Activated T-cell treated with anti-CD3 and anti-CD28 coated beads for 24 hours (primary cell): ENCODE measurements at places on chromosomes 5 and 9.

GRCh38 chr9:98345011-98345410 lies 89.6 kb upstream of the TBC1D2 start:
- no peak for DNase-seq

DNA sequence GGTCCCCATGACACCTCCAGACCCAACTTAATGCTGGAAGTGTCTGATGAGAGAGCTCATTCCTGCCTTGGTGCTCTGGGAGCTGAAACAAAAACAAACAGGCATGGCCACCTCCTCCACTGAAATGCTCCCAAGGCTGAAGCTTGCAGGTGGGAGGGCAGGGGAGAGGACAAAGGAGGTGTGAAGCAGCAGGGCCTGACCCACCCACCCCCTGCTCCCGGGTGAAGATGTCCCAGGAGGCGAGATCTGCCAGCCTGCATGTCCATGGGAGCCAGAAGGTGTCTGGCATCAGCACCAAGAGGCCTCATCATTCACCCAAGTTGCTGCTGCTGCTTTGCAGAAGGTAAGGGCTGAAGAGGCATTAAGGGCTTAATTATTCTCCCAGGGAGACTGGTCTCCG lies 4.2 kb upstream of the CCIN start:
- no peak for DNase-seq

GRCh38 chr9:88733651-88734421 lies 198.9 kb downstream of the NXNL2 start:
- no peak for DNase-seq

- DNase-seq: no peak
Measured at GRCh38 chr9:33932078-33932807, 115.3 kb downstream of the UBE2R2 start.

DNA sequence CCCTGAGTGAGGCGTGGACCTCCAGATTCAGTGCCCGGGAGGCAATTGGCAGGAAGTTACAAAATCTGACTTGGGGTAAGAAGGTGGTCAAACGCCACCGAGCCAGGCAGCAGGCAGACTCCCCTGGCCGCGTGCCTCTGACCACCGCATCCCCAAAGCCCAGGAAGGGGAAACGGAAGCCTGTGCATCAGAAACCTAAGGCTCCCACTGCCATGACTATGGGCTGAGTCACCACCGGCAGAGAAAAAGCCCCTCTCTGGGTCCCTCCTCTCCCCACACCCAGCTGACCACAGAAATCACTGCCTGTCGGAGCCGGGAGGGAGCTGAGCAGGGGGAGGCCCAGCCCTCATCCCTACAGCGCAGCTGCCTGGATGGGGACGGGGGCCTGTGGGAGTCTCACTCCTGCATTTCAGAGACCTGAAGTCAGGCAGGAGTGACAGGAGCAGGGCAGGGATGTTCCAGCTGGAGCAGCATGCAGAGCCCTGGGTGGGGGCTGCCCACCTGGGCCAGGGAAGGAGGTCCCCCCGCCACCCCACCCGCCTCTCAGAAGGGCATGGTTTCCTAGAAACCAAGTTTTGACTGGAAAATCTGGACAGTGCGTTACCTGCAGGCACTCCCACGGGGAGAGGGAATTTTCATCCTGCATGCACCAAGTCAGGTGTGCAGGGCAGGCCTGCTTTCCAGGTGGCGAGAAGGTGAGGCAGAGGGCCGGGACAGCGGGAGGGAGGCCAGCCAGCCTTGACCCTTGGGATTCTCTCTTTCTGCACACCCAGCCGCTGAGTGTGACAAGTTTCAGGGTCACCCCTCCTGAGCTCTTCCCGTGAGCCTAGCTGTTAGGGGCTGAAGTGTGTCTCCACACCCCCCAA lies 68.2 kb downstream of the LRSAM1 start:
- DNase-seq: peak; percentile 11

DNA sequence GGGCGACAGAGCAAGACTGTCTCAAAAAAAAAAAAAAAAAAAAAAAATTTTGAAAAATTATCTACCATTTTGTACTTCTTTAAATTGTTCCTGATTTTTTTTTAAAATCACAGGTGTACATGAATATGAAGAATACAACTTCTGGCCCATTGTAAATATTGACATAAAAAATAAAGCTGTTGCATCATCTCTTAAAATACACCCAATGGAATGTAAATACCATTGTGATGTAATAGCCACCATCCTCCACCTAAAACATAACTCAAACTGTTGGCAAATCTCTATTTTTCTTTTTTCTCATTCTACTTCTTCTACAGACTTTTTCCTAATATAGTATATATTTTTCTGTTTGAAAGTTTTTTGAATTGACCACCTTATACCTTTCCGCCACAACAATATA lies 61.0 kb upstream of the TEX48 start:
- DNase-seq: no peak

- DNase-seq: no peak
Measured at GRCh38 chr9:85895685-85896084, 45.3 kb upstream of the NAA35 start.

GRCh38 chr5:116423141-116423540 lies 151.5 kb downstream of the SEMA6A start:
- DNase-seq: no peak

DNA sequence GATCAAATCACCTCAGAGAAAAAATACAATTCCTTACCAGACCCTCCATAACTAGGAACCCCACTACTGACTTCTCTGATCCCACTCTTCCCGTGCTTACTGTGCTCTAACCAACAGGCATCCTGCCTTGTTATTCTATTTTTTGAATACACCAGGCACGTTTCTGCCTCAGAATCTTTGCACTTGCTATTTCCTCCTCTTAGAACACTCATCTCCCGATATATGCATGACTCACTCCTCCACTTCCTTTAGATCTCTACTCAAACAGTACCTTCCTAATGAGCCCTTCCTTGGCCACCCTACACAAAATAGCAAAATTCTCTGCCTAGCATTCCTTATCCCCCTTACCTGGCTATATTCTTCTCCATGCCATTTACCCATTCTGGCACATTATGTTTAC lies 43.9 kb downstream of the MAPKAP1 start:
- DNase-seq: no peak

DNA sequence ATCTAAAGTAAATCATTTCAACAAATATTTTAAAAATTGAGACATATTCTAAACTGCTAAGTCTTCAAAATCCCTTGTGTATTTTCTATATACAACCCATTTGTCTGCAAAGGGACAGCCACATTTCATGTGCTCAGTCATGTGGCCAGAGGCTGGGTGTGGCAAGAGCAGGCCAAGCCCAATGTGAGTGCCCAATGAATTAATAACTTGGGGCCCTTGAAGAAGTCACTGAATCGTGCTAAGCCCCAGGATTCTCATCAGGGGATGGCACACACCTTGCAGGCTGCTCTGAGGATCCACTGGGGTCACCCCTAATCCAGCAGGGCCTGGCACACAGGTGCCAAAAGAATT lies 78.2 kb upstream of the SMIM23 start:
- DNase-seq: no peak

DNA sequence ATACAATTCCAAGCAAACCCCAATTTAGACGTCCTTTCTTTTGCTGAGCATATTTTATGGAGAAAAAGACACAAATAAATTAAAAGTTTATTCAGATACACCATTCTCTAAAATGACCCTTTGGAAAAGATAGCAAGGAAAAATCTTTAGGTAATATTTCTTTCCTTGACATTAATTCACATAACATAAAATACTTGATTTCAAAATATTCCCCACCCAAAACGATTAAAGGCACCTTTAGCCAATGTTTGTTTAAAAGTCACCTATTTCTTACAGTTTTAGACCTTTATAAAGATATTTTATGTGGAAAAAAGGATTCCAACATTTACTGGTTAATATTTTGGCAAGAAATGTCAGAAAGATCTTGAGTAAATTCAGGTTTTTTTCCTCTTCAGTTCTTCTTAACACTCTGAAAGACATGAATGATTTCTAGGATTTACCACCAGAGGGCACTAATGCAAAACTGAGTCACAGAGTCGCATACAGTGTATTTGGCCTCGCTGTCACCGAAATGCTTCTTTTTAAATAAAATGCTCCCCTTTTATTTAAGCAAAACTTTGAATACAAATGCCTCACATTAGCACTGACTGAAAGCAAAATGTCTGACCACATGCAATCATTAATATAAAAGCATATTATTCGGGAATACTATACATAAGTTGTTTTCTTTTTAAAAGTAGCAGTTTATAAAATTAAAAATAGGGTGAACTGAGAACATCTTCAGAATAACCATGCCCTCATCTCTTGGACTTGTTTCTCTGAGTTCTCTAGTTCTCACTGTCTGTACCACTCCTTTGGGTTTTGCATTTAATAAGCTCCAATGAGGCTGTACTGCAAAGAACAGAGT lies 122.5 kb downstream of the SLC1A3 start:
- DNase-seq: no peak

- no peak for DNase-seq
Measured at GRCh38 chr5:53343187-53343586, 137.2 kb upstream of the FST start.

GRCh38 chr5:32869216-32869615 lies 158.1 kb downstream of the NPR3 start:
- DNase-seq: no peak

DNA sequence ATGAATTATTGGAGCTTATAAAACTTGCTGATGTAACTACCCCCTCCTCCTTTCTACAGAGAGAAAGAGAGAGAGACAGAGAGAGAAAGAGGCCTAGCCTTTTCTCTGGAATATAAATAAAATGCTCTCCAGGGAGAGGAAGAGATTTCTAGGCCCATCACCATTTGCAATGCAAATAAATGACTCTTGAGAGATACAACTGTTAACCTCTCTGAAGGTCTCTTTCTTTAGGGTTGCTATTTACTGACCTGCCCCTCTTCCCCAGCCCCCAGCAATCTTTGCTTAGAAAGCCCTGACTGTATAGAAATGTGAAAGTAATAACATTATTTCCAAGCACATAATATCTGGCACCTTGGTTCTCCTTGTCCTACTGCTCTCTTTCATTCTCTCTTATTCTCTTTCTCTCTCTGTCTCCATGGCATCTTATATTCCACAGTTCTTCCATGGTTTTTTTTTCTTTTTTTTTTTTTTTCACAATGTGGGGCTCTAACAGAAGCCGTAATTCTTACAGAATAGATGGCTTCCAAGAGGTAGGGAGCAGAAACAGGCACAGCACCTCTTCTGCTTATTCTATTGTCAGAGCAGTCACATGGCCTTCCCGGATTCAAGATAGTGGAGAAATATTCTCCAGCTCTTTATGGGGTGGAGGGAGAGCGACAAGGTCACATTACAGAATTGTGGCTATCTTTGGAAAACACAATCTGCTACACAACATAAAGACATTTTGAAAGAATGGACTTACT lies 1087.9 kb upstream of the NUDT12 start:
- DNase-seq: no peak
